Kidney (tissue), 22 donors: ENCODE measurements at places on chromosomes 2 and 18.

DNA sequence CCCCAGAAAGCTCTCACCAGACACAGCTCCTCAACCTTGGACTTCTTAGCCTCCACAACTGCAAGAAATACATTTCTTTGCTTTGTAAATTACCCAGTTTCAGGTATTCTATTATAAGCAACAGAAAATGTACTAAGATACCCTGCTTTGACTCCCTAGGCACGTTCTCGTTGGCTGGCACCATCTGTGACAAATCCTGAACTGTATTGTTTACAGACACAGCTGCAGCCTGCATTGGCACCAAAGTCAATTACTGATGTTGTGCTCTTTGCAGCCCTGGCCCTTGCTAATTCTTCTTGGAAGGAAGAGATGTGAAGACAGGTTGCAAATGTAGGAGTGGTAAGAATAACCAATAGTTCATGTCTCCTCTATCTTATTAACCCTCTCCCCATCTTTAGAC, 72.7 kb upstream of the FAM136A start:
- DNase-seq, result no peak

GRCh38 chr2:177229442-177230242, 17.0 kb downstream of the HNRNPA3 start:
- DNase-seq, result no peak

DNA sequence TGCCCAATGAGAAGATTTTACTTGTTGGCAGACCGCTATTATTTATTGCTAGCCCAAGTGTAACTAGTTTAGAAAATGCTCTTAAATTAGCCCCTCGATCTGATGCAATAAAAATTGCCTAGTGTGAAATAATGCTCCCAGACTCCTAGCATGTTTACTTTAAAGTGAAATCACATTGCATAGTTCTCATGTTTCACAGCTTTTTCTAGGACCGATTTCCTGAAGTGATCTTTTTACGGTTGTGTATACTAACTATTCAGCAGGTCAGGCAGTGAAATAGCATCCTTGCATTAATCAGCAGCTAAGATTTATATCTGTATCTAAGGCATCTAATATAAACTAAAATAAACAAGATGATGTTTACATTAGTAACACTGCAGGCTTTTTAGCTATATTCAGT, 52.4 kb downstream of the PMS1 start:
- DNase-seq, result no peak

GRCh38 chr2:153213022-153213421, 265.5 kb downstream of the RPRM start:
- DNase-seq, result no peak

- DNase-seq, result no peak
Measured at GRCh38 chr2:235603659-235604058, 109.8 kb downstream of the AGAP1 start.

- DNase-seq, result no peak
Measured at GRCh38 chr2:58313926-58314325, 72.8 kb upstream of the FANCL start.

GRCh38 chr2:223674998-223675609, 72.9 kb upstream of the SCG2 start:
- no peak for DNase-seq

DNA sequence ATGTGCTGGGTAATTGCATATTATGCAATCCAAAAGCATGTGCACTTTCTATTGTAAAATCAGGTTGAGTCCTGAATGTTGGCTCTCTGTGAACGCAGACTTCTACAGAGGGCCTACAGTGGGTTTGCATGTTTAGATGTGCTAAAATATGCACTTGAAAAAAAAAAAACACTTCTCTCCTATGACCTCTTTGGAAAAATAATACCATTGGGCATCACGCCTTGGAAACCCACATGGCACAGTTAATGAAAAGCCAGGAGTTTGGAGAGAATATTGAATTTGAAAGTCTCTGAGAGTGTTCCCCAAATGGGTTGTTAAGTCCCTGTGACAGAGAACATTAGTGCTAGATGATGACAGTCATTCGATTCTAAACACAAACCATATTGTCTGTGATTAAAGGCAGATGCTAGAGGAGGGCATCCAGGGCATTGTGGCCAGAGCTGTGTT, 710.4 kb upstream of the PIK3C3 start:
- no peak for DNase-seq

GRCh38 chr2:88281302-88282217, 111.4 kb downstream of the THNSL2 start:
- no peak for DNase-seq
